ENCODE measurements at places on chromosomes 6 and 20.
A peak's percentile ranks its signal among the peaks of the same experiment; 100 is the strongest.

DNA sequence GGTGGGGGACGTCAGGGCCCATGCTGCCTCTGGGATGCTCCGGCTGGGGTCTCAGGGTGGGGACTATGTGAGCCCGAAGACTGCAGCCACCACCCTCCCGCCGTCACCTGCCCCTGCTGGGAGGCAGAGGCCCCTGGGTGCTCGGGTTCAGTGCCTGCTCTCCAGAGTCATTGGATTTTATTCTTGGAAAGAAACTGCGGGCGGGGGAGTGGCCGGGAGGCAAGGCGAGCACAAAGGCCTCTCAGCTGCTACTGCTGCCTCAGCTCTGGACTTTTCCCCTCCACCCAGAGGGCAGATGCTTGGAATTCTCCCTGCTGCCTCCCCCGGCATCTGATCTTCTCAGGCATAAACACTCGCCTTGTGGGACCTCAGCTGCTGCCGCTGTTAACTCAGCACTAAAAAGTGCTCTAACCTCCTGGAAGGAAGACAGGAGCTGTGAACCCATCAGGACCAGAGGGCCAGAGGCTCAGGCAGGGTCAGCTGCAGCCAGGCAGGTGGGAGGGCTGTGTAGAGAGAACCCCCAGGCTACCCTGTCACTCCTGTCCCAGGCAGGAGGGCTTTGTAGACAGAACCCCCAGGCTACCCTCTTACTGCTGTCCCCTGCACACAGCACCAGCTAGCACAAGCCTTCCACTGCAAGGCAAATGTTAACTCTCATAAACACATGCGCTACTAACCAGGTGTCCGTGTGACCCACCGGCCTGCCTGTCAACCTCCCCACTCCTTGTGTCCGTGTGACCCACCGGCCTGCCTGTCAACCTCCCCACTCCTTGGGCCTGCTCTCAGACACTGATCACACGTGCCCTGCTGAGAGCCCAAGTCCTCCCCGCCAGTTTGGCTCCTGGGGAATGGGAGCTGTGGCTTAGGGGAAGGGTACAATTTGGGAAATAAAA is 9.4 kb upstream of the FRMD1 start:
- DNase-seq, result no peak

GRCh38 chr6:126148853-126149252 is 162.5 kb downstream of the TRMT11 start:
- DNase-seq, result no peak

- DNase-seq, result no peak
Observed at GRCh38 chr20:53087037-53087777, 115.0 kb downstream of the TSHZ2 start.

GRCh38 chr6:44251576-44252524 is 4.9 kb downstream of the HSP90AB1 start:
- no peak for DNase-seq

GRCh38 chr6:13124131-13124530 is 204.2 kb downstream of the TBC1D7 start:
- no peak for DNase-seq

DNA sequence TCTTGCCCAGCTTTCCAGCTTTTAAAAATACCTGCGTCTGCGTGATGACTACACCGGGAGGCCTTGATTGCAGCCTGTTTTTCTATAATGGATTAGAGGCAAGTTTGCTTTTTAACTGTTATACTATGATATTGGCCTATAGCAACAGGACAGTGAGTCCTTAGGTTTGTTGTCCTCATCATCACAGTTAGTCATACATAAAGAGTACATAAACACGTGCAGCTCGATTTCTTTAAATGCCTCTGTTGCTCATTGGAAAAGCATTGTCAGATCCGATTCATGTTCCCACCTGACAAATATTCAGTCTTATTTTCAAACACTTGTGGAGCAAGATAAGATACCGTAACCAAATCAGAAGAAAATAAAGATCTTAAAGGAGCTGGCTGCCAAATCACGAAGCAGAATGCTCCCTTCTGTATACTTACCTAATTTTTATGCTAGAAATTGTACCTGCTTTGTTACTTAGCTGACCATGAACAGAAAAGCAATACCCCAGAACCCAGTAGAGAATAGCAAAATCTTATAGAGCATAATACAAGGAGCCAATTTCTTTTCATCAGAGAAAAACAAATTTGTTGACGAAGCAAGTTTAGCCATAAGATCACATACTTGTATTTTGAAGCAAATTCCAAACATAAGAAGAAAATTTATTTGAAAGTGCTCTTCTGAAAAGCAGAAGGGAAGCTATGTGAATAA is 100.4 kb downstream of the TMEM200A start:
- DNase-seq, result no peak

DNA sequence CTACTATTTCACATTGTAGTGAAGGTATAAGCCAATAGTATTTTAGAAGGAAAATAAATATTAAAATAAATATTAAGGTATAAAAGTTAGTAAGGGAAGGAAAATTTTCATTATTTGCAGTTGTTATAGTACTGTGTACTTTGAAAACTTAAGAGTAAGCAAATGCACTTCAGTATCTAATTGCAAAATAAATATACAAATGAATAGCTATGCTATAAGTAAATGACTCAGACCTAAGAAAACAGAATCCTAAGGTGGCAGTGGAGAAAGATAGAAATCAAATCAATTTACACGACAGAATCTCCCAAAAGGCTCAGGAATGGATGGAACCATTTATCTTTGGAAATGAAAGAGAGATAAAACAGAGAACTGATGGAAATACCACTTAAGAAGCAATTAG is 24.7 kb upstream of the UBR2 start:
- no peak for DNase-seq

GRCh38 chr6:133983099-133983939 is 30.3 kb downstream of the TBPL1 start:
- DNase-seq, result peak; percentile 50

DNA sequence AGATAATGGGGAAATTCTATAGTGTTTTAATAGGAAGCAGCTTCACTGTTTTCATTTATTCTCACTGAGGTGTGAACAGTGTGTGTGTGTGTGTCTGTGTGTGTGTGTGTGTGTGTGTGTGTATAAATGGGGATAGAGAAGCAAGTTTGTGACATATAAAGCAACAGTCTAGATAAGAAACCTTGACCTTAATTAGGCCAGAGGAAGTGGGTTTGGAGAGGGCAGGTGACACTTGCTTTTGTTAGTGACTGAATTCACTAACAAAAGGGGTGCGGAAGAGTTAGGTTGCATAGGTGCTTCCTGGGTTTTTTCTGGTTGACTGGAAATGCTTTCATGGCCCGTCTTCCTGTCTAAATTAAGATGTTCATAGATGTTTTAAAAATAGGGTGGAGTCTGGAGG is 515.7 kb upstream of the FLRT3 start:
- DNase-seq, result no peak

Data from CD4-positive, alpha-beta T cell treated with Interleukin-12 subunit alpha and Interleukin-12 subunit beta, for 1 hour (primary cell).